AG08396 (cell line): ENCODE measurements at places on chromosomes 4 and X.
A peak's percentile ranks its signal among the peaks of the same experiment; 100 is the strongest.

DNA sequence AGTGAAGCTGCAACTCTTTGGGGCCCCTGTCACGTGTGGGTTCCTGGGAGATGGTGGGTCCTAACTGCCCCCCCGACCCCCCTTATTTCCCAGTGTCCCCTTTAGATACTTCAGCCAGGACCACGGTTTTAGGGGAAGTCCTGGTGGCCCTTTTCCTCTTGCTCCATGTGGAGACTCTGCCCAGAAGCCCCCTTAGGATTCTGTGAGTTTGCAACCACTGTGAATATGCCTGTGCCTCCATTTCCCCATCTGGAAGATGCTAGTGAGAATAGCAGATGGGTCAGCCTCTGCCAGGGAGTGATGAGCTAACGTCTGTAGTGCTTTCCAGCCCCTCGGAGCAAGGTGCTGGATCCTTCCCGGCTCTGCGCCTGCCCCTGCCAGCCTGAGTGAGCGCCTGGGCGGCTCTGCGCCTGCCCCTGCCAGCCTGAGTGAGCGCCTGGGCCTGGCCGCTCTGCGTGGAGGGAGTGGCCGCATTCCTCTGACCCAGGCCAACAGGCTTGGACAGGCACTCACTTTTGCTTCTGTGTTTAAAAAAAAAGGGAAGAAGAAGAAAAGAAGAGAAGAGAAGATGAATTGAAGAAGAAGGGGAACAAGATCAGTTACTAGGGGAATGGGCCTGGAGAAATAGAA, 6.7 kb upstream of the CITED1 start:
- DNase-seq: no peak

DNA sequence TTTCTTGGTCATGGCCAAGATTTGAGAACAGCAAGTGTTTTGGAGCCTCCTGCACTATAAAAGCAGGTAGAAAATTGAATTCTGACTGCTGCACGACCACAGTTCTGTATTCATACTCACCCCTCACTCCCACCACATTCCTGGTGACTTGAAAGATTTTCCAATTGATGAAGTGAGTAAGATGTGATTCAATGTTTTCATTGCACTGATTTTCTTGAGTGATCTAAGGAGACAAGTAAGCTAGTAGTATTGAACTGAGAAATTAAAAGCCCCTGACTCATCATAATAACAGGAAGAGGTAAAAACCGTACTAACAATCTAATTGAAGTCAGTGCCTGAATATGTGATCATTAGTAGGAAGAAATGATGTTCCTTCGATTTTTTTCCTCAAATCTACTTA, 6.1 kb upstream of the SEC24D start:
- no peak for DNase-seq

DNA sequence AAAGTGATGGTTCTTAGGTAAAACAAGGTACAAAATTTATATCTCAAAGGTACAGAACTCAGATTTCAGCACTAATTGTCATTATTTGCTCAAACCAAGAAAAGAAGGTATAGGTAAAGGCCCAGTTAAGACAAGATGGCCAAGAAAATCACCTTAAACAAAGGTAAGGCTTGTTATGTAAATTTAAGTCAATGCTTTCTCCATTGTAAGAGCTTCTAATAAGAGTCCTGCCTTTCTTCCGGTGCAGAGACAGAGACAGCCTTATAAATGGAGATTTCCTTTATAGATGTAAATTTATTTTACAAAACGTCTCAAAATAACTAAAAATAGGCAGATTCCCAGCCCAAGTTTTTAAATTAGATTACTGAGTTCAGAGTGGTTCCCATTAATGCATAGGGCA, 89.9 kb downstream of the EDA start:
- no peak for DNase-seq

DNA sequence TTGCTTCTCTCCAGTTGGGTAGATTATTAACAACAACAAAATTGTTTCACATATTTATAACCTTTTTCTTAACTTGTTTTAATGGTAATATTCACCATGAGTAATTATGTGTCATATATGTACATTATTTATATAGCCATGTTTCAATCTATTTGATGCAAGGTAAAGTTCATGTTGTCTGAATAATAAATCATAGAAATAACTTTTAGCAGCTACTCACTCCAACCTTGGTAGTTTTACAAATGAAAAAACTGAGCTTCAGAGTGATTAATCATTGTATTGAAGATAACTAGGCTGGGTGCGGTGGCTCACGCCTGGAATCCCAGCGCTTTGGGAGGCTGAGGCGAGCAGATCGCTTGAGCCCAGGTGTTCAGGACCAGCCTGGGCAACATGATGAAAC, 46.0 kb downstream of the TMA16 start:
- no peak for DNase-seq

DNA sequence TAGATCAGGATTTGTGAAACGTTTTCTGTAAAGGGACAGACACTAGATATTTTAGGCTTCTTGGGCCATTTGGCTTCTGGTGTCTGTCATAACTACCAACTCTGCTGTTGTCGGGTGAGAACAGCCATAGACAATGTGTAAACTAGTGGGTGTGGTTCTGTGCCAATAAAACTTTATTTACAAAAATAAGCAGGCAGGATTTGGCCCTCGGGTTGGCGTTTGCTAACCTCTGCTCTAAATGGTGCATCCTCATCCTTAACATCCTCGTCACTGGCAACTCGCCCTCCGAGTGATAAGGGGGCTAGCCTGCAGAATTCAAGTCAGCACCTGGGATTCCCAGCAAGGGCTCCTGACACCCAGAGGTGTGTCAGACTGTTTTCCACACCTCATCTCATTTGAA, 105.8 kb upstream of the MSX1 start:
- no peak for DNase-seq

DNA sequence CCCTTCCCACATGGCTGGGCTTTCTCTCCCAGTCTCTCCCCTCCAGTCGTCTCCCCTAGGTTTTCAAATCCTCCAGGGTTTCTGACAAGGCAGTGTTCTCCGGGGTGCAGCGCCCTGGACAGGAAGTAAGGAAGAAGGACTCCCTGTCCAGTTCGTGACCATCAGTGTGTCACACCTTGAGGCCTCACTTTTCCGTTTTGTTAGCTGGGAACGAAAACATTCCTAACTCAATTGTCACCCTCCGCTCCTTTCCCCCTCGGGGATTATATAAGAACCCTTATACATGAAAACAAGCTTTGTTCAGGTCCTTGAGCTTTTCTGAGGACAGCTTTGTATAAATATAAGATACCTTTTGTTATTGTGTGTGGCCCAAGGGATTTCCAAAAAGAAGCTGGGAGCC, 92.1 kb downstream of the KDR start:
- no peak for DNase-seq

- peak; percentile 11 for DNase-seq
Observed at GRCh38 chr4:113221990-113222389, 172.5 kb downstream of the ANK2 start.

GRCh38 chr4:24690436-24690835, 104.9 kb upstream of the SOD3 start:
- DNase-seq: peak; percentile 22

- no peak for DNase-seq
Observed at GRCh38 chr4:132866616-132867015, 282.5 kb upstream of the PCDH10 start.

DNA sequence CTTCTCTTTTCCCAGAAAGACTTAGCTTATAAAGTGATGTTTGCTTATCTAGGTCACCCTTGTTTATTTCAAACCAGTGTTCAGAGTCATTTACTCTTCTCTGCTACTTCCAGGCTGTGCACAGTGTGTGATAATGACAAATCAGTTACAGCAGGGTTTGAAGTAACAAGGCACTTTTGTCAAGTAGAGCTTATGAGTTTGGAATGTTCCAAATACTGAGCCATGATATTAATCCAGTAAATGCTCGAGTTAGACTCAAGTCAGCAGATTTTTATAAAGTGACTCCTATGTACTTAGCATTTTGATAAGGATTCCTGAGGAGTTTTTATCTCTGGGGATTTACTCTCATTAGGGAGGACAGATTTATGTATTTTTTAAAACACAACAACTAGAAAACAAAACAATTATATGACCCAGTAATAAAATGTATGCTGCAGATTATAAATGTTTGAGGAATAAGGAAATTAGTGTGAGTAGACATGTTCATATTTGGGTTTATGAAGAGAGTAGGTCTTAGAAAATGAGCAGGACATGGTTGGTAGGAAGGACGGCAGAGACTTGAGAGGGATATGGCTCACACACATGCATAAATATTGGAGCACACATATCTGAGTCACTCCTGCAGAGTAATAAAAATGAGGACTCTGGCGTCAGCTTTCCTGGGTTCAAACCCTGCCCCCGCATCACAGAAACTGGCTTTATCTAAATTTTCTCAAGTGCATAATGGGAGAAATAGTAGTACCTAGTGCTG, 271.2 kb downstream of the FBXO8 start:
- no peak for DNase-seq

DNA sequence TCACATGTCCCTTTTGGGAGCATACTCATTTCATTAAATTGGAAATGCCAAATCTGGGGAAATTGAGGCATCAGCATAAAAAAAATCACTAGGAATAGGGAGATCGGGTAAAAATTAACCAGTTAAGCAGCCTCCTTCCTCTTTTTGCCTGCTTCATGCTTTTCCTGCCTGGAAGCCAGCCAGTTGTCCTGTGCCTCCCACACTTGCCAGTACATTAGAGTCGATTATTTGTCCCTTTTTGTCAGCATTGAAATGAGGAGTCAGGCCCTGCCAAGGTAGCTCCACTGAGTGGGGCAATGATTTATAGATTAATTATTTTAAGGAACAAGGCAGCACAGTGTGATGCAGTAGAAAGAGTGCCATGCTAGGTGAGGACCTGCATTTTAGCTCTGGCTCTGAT, 55.3 kb downstream of the SH2D1A start:
- DNase-seq: no peak

DNA sequence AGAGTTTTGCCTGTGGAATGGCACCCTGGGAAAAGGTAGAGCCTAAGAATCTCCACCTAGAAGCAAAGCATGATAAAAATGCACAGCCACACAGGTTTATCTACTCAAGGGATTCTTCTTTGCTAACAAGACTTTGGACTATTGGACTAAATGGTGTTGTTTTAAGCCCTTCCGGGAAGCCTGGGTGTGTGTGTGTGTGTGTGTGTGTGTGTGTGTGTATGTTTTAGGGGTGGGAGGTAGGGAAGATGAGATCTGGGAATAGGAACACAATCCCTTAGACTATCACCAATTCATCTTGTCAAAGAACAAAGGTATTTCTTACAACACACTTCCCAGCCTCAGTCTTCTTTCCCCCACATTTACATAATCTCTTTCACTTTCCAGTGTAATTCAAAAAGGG, 327.5 kb upstream of the FGF16 start:
- no peak for DNase-seq

GRCh38 chr4:96093563-96093962, 253.7 kb downstream of the PDHA2 start:
- no peak for DNase-seq

GRCh38 chr4:164856396-164856795, 20.6 kb upstream of the APELA start:
- DNase-seq: no peak

DNA sequence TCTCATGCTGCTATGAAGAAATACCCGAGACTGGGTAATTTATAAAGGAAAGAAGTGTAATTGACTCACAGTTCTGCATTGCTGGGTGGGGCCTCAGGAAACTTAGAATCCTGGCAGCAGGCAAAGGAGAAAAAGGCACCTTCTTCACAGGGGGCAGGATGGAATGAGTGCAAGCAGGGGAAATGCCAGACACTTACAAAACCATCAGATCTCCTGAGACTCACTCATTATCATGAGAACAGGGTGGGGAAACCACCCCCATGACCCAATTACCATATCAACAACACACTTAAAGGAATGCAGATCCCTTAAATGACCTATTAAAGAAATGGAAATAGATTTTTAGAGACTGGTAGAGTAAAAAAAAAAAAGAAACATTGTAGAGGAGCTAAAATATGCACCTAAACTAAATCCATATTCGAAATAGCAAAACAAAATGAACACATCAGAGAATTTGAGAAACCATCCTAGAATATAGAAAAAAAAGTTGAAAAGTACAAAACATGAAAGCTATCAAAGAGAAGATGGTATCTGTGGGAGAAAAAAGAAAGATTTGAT, 104.3 kb upstream of the UGT8 start:
- no peak for DNase-seq

- no peak for DNase-seq
Observed at GRCh38 chr4:32172761-32173160, 1452.6 kb downstream of the PCDH7 start.

GRCh38 chr4:42148425-42148824, 4.0 kb downstream of the BEND4 start:
- DNase-seq: no peak

- DNase-seq: no peak
Observed at GRCh38 chr4:912548-913279, 19.4 kb downstream of the GAK start.
